ENCODE measurements at places on chromosomes 12 and 14.
A peak's percentile ranks its signal among the peaks of the same experiment; 100 is the strongest.

DNA sequence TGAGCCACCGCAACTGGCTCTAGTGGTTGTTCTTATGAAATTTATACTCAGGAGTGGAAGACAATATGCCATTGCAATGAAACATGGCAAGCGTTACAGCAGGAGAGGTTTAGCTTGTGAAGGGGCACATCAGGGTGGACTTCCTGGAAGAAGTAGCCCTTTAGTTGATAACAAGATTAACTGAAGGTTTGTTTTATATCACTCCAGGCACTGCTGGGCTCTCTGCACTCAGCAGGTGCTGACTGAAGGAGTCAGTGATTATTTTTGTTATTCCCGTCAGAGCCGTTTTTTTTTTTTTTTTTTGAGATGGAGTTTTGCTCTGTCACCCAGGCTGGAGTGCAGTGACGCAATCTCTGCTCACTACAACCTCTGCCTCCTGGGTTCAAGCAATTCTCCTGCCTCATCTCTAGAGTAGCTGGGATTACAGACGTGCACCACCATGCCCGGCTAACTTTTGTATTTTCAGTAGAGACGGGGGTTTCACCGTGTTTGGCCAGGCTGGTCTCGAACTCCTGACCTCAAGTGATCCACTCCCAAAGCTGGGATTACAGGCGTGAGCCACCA lies 17.6 kb upstream of the GPR68 start:
- DNase-seq = no peak

DNA sequence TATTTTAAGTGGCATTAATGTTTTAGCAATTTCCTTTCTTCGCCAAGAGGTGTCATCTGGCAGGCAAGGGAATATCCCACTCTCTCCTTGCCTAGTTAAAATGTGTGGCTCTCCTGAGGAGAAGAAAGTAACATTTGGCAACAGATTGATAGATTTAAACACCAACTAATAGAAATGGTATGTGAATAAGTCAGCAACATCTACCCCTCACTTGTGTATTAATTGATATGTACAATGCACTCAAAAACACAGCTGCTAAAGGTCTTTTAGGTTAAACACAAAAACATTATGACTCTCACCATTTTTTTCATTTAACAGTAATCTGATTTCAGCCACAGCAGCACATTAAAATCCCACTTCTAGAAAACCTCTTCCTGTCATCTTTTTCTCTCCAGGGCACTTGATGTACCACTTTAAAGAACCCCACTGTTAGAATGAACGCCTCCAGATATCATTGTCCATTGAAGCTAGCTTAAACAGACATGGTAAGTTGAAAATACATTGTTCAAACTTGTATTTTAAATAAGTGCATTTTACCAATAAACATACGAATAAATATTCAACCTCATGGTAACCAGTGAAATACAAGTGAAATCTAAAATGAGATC lies 151.7 kb downstream of the RPAP3 start:
- DNase-seq = no peak

DNA sequence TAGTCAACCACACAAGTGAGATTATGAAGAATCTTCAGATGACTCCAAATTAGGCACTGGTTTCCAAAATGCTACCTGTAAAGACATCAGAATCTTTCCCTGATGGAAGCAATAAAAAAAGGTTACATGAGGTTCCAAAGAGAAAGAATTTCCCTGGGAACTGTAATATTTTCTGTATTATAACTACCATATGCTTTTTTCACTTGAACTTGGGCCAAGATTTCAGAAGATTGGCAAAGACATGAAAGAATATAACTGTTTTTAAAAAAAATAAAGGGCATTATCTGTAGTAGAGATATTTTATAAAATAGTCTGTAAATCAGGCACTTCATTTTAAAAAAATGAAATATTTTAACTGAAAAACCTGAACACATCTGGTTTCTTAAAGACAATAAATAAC lies 12.9 kb downstream of the HECTD1 start:
- no peak for DNase-seq

DNA sequence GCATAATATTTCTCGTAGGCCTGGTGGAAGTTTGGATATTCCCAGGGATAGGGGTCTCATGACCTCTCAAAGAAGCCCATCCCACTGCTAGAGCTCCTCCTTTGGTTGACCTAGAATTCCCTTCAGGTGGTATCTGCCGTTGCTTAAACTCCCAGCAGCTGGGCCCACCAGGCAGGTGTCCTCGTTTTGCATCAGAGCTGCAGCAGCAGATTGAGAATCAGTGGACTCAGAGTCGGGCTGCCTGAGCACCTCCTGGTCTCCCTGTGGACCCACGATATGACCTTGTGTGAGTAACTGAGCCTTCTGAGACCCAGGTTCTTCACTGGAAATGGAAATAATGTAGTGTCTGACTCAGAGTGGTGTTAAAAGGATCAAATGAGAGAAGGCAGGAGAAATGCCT lies 132.7 kb downstream of the PAPOLA start:
- DNase-seq = peak; percentile 12

DNA sequence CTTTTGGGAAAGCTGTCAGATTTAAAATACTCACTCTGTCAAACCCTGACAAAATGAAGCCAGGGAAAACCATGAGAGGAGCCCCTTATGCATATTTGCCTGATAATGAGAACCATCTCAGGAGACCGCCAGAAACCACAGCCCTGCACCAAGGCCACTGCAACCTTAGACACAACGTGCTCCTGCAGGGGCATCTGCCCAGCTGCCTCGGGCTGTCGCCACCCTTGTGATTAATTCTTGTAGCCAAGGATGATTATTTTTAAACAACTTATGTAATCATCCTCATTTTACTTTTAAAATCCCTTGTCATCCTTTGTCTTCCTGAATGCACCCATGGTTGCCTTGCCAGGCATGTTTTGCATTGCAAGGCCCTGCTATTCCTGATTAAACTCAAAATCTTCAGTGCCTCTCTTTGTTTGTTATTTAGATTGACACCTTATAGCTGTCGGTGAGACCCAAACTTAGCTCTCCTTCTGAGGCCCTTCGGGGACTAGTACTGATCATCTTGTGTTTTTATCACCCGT lies 766.4 kb upstream of the TMEM132C start:
- no peak for DNase-seq

DNA sequence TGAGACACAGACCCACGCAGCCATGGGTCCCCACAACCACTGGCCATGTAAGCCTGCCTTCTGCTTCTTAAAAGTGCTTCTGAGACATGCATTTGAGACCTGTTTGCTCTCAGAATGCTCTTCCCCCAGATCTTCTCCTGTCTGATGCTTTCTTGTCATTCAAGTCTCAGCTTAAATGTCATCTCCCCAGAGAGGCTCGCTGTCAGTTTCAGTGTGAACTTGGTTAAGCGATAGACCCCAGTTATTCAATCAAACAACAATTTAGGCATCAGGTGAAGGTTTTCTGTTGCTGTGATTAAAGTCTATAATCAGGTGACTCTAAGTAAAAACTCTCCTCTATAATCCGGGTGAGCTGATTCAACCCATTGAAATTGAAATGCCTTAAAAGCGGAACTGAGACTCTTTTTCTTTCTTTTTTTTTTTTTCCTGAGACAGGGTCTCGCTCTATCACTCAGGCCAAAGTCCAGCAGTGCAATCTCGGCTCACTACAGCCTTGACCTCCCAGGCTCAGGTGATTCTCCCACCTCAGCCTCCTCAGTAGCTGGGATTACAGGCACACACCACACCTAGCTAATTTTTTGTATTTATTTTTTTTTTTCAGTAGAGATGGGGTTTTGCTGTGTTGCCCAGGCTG lies 123.4 kb downstream of the KSR2 start:
- no peak for DNase-seq

GRCh38 chr14:20499108-20499507 lies 6.2 kb upstream of the RNASE10 start:
- no peak for DNase-seq

DNA sequence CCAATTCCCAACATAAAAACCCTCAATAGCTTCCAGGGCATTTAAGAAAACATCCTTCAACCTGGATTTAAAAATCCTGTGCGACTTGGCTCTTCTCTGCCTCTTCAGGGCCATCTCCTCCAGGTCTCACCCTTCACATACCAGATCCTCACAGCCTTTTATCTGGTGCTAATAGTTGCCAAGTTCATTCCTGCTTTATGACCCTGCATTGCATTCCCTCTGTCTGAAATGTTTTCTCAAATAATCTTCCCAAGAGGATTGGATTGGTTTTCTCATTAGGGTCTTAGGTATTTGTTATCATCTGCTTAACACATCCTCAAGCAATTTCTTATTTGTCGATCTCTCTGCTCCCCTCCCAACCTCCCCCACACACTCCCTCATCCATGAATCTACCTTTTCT lies 832.0 kb downstream of the GALC start:
- DNase-seq = no peak

Data from D341Med (cell line).